GM23248 (cell line): ENCODE measurements at places on chromosomes 3 and 15.
A peak's percentile ranks its signal among the peaks of the same experiment; 100 is the strongest.

DNA sequence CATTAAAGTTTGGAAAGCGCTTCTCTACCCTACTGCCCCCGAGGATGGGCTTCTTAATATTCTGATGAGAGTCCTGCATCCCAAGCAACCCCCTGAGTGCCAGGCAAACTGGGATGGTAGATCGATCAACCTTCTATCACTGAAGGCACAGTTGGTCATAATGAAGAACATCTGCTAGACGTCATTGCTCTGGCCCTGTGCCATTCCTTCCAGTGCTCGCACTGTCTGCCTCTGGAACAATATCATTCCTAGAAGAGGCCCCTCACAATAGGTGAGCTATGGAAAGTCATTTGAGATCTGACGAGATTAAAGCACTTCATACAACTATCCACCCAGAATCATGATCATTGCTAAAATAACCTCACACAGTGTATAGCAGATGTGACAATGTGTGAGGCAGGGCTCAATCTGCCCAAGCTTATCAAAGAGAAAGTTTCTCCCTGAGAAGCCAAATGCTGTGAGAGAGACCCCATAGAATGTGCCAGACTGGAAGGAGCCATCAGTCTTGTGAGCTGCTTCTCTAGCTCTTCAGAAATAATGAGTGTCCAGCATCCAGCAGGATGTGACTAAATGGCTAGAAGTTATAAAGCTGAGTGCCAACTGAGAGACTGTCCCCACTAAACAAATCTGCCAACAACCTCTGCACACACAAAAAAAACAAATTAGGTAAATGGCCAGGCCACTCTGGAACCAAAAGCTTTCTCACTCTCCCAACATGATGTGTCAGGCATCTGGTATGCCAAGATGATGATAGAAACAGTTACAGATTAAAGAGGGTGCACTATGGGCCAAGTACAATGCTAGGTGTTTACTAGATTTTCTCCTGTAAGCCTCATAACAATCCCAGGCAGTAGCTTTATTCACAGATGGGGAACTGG, 165.5 kb downstream of the NECTIN3 start:
- DNase-seq: peak; percentile 79

GRCh38 chr3:24493746-24494617, 668 bp downstream of the THRB start:
- DNase-seq: peak; percentile 71

DNA sequence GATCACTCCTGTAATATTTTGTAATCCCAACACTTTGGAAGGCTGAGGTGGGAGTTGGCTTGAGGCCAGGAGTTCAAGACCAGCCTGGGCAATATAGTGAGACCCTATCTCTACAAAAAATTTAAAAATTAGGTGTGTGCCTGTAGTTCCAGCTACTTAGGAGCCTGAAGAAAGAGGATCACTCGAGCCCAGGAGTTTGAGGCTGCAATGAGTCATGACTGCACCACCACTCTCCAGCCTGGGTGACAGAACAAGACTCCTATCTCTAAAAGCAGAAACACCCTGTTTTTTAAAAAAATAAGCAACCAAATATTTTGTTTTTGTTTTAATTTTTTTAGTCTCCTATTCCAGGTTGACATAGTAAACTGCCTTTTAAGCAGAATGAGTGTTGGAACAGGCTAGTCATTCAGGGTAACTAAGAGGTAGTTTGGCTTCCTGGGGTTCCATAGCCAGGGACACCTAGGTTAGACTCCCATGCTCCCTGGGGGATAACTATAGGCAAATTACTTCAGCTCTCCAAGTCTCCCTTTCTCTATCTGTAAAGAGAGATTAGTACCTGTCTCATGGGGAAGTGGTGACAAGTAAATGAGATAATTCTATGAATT, 114.6 kb upstream of the C15orf61 start:
- peak; percentile 13 for DNase-seq

- peak; percentile 87 for DNase-seq
Observed at GRCh38 chr3:187737368-187738070, 7.7 kb downstream of the BCL6 start.

DNA sequence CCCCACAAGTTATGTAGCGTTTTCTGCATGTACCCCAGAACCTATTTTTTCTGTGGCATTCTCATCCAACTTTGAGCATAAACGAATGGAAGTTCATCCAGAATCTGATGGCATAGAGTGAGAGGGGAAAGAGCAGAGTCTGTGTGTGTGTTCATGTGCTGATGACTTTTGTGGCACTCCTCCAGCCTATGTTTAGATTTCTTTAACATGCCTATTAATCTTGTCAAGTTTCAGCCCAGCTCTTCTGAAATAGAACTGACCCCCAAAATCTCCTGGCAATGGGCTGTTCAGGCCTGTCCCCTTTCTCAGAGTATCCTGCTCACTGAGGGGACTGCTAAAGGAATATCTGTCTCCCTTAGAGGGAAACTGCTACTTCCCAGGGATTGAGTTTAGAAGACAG, 56.4 kb upstream of the NEO1 start:
- DNase-seq: no peak

GRCh38 chr15:87871258-87871681, 385.3 kb downstream of the NTRK3 start:
- peak; percentile 83 for DNase-seq

- DNase-seq: peak; percentile 98
Observed at GRCh38 chr15:88918738-88919137, 5.6 kb upstream of the MFGE8 start.

- DNase-seq: no peak
Observed at GRCh38 chr15:81625896-81626295, 251.9 kb upstream of the TMC3 start.

GRCh38 chr3:12541625-12542024, 3.7 kb downstream of the MKRN2OS start:
- no peak for DNase-seq

- DNase-seq: no peak
Observed at GRCh38 chr3:78825118-78825857, 942.5 kb downstream of the ROBO1 start.
